ENCODE measurements at places on chromosomes 3 and 15.

DNA sequence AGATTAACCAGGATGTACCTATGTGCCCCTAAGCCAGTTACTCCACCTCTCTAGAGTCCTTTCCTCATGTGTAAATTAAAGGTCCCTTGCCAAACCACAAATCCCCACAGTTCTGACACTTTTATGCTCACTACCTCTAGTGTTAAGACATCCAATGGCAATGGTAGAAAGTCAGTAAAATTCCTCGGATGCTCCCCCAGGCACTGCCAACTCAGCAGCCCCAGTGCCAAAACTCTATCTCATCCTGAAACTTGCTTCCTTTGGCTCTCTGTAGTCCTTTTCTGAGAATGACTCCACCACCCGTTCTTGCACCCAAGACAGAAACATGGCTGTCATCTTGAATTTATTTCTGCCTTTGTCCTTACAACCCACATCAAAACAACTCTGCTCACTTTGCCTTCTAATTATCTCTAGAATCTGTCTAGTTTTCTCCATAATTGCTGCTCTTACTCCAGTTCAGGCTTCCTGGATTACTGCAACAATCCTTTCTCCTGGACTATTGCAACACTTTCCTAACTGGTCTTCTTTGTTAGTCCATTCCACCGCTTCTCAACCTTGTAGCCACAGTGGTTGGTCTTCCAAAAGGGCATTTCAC is 41.6 kb downstream of the MB21D2 start:
- no peak for DNase-seq

DNA sequence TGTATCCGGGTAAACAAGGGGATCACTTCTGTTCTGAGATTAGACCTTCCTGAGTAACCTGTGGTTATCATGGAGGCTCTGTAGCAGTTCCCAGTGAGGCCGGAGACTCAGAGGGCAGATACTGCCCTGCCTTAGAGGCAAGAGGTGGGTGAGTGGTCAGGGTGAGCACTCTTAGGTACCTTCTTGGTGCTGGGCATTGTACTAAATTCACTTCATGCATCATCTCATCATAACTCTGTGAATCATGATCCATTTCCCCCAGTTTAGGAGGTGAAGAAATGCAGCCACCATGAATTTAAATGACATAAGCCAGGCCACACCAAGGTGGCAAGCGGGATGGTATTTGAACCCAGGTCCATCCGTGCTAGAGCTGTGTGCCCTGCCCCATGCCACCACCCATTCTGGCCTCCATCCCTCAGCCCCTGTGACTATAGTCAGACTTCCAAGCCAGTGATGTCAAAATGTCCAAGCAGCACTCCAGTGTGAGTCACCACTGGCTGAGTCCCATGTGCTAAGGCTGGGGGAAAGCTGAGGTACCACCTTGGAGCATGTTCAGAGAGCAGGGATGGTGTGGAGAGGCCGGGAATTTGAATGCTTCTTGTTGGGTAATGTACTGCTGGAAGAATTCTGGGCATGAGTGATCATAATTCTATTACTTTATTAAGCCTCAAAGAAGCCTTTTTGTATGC is 88.8 kb downstream of the EPHB1 start:
- no peak for DNase-seq

DNA sequence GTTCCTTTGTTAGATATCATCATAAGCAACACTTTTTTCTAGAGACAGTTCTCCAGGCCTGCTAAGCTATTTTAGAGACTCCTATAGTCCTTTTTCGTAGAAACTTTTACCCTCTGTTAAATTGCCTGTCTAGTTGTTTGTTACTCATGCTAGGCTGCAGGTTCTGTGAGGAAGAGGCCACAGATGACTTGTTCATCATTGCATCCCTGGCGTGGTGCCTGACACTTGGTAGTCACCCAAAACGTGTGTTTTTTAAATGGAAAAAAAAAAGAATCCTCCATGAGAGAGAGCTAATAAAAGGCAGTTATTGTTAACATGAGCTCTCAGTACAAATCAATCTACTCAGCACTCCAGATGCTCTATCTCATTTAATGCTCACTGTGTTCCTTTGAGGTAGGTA is 35.1 kb downstream of the CCDC54 start:
- DNase-seq, result no peak

- DNase-seq, result no peak
These were observed 15.3 kb upstream of the LIMD1 start for GRCh38 chr3:45579251-45579650.

- no peak for DNase-seq
These were observed 20.9 kb downstream of the HACD3 start for GRCh38 chr15:65551183-65551582.

GRCh38 chr3:180918542-180918941 is 6.1 kb downstream of the FXR1 start:
- DNase-seq, result no peak

DNA sequence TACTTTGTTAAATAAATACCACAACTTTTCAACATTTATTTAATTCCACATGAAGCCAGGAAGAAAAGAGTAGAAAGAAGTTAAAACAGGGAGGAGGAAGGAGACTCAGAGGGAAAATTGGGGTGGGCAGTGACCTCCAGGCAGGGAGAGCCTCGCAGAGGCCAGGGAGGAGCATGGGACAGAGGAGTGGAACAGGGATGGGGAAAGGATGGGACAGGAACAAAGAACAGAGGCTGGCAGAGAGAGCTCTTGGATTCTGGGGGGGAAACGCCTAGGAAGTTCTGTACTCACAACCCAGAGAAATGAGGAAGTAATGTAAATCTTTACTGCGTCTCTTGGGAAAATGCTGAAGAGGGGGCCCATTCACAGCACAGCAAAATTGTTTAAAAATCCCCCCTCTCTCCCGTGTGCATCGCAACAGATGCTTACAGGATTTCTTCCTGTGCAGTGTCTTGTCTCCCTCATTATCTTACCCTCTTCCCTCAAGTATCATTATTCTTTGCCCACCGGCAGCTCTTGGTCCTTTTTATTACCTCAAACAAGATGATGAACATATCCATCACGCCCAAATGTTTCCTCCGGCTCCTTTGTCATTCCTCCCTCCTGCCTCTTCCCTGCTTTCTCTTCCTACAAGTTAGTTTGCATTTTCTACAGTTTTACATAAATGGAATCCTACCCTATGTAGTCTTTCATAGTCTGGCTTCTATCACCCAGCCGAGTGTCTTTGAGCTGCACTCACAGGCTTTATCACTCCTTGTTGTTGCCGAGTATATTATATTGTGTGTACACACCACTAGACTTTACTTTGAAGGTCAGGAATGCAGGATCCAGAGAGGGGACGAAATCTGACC is 65.5 kb downstream of the ARHGAP31 start:
- no peak for DNase-seq

- DNase-seq, result no peak
These were observed 281.3 kb upstream of the LMCD1 start for GRCh38 chr3:8220291-8220690.

DNA sequence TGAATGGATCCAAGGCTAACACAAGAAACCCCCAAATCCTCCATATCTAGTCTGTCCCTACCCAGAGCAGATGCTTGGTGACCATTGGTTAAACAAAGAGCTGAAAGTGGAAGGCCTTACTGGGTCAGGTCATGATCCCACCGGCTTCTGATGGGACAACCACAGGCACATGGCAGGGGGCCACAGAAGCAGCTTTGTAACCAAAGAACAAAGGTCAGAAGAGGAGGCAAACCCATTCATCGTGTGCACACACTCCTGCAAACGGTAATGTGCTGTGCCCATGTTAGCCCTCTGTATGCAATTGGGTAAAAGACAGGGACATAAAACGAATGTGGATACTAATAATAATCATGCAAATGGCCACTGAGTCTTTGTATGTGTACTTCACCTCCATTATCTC is 133.3 kb upstream of the SLC6A11 start:
- no peak for DNase-seq

DNA sequence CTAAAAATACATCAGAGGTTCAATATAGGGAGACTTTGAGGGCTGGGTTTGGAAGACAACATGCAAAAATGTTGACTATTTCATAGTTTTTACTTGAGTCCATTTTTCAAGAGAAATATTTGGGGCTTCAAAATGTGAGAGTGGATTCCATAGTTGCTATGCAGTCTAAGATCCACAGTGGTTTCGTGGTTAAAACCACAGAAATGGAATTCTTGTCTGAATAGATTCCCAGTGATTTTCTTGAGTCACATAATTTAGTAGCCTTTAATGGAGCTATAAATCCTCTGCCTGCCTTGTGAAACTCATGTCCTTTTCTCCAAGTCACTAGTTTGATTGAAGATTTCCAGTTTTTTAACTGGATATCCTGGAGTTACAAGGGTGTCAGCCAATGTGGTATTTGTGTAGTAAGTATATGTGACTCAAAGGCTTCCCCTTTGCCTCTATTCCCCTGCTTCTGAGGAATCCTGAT is 94.7 kb upstream of the RBMS3 start:
- no peak for DNase-seq

DNA sequence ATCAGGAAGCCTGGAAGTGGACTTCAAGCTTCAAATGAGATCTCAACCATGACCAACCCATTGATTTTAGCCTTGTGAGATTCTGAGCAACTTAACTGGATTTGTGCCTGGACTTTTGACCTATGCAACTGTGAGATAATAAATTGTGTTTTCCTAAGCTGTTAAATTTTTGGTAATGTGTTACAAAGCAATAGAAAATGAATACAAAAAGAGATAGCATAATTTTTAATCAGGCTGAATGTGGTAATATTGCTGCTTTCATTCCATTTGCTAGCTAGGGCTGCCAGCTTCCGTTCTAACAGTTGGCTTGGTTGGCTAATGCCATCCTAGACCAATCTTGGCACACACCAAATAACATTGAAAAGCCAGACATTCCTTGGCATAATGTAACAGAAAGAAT is 12.2 kb downstream of the PROS1 start:
- DNase-seq, result no peak

DNA sequence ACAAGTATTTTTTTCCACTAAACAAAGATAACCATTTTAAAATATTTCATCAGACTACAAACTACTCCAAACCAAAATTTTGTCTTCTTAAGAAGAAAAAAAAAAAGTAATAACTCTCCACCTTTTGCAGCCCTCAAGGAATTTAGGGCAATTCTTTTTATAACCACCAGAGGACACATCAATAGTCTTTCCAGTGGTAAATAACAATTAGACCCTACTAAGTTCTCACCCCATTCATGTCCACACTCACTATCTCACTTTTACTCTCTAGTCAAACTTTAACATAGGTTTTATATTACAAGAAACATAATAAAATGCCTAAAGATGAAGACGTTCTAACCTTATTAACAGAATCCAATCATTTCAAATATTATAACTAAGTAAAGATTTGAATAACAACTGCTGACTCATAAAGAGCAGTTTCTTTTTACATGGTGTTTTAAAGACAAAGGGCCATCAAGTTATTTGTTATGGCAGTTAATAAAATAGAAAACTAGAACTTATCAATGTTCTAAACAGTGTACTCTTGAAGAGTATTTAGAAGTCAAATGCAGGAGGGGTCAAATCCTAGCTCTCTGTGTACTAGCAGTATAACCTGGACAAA is 33.0 kb downstream of the CCDC39 start:
- no peak for DNase-seq

DNA sequence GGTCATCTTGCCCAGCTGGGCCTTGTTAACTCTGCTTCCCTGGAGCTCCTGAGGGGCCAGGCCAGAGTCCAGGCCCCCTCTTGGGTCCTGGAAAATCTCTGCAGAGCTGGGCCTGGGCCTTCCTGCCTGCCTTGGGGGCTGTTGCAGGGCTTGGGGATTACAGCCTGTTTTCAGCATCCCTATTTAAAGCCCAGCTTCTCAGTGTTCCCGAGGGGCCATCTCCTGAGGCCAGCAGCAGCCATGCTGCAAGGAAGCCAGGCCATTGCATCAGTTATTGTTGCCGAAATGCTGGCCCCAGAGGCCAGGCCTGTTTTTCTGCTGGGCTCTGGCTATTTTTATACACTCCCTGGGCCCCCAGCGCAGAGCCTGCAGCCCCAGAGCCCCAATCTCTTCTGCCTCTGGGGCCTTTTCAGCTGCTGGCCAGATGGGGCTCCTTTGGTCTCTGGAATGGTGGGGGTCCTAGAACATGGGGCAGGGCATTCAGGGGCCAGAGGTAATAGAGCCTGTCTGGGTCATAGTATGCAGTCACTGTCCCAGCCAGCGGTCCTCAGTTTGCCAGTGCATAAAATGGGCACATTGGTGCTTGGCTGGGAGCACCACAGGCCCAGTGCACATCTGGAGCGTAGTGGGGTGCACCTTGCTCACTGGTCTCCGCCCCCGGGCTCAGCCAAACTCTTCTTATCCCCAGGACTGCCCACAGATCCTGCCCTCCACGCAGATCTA is 28.5 kb downstream of the PLXNA1 start:
- no peak for DNase-seq

GRCh38 chr15:89416339-89417183 is 79.8 kb downstream of the RHCG start:
- peak; percentile 25 for DNase-seq

GRCh38 chr3:24683633-24684384 is 189.2 kb upstream of the THRB start:
- peak; percentile 40 for DNase-seq

DNA sequence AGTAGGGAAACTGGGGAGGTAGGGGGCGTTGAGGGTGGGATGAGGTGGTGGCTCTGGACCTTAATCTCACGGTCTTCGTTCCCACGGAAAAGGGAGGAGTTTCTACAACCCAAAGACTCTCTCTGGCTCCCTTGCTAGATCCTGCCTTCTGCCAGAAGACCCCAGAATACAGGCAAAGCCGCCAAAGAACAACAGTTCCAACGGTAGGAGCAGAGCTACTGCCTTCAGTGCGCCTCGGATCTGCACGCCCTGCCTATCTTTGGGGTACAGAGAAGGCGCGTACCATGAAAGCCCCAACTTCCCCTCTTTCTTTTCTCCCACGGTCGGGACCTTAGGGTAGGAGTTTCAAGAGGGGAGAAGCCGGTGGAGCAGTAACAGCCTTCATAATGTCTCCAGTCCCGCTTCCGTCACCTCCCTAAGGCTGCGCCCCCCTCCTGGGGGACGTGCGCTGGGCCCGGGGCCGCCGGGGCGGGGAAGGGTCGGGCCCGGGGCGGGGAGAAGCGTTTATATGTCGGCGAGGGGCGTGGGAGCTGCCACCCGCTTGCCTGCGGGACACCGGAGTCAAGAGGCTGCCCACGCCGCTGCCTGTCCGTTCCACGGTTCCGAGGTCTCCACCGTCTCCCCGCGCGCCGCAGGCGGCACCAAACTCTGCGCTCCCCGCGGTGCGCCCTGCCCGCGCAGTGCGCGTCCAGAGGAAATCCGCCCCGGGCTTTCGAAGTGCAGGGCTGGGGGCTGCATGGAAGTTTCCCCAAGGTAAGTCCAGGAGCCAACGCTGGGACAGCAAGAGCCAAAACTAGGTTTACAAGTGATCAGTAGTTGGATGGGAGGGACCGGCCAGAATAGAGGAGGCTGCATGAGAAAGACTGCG is at the start of gene COL6A6:
TSS of gene COL6A6 (plus strand) at position 533 of the 868 bp plus-strand sequence. CDS start 43,188 bp downstream, outside the sequence.
- no peak for DNase-seq

- DNase-seq, result no peak
These were observed 22.7 kb upstream of the EPHB3 start for GRCh38 chr3:184538666-184539431.

- peak; percentile 52 for DNase-seq
These were observed 169.2 kb upstream of the TGFBR2 start for GRCh38 chr3:30437171-30437601.

- no peak for DNase-seq
These were observed 23.8 kb downstream of the USP3 start for GRCh38 chr15:63528138-63528659.

GRCh38 chr3:69097407-69098086 is 12.8 kb downstream of the ARL6IP5 start:
- DNase-seq, result no peak

- no peak for DNase-seq
These were observed 309.5 kb downstream of the GAP43 start for GRCh38 chr3:115932807-115933206.

GRCh38 chr15:68204776-68205557 is at the start of gene CALML4:
TSS of gene CALML4 (minus strand) at chr15:68205332. CDS start at chr15:68205247, 85 bp downstream.
- DNase-seq, result peak; percentile 70

Data from uterus (tissue), 4 donors.